HCT116 (cell line): ENCODE measurements at places on chromosomes 7 and 10.
A peak's percentile ranks its signal among the peaks of the same experiment; 100 is the strongest.

GRCh38 chr10:102410429-102411073 lies 8.0 kb downstream of the PSD start:
- DNase-seq: no peak

DNA sequence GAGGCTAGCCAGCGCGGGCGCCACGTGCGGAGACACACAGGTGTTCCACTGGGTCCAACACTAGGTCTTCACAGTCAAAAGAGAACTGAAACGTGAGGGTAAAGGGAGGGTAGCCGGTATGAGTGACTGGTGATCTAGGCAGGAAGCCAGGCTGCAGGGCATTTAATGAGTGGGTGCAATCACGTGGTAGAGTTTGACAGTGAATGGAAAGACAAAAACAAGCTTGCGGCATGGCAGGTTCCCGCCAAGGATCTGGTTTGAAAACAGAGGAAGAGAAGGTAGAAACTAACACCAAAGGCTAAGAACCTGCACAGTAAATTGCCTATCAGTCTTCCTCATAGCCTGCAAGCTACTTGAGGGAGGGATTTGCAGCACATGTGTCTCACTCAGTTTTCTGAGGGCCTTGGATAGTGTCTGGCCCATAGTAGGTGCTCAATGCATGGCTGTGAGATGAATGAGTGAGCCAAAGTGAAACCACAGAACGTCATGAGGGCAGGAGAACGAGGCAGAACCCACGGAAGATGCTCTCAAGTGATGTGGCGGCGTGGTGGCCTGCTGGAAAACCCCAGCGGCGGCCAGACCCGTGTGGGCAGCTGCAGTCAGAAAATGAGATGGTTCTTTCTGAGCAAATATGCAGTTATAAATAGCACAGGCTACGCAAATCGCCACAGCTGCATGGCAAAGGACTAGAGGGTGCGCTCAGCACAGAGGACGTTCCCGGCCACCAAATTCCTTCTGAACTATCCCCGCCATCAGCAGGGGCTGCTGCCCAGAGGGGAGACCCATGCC lies 183.6 kb upstream of the NFE2L3 start:
- no peak for DNase-seq

GRCh38 chr10:126434235-126434634 lies 46.0 kb upstream of the ADAM12 start:
- no peak for DNase-seq

- peak; percentile 16 for DNase-seq
These were observed 14.7 kb downstream of the CDNF start for GRCh38 chr10:14822879-14823755.

- no peak for DNase-seq
These were observed 67.6 kb upstream of the ADAM12 start for GRCh38 chr10:126455766-126456405.

- no peak for DNase-seq
These were observed 22.8 kb downstream of the GRID1 start for GRCh38 chr10:86343761-86344160.

DNA sequence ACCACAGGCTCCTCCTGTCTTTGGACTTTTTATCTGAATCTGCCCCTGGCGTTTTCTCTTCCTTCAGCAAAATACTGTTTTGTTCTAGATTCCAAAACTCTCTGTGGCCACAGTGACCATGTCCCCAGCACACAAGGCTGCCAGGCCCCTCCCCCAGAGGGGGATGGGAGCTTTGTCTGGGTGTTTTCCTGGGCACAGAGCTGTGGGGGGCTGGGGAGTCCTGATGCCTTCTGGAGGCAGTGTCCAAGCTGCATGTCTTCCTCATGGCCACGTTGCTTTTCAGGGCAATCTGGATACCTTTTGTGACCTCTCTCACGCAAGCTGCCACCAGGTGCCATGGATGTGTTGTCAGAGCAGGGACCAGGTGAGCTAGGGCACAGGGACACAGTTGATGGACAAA lies 26.2 kb downstream of the ANTXRL start:
- no peak for DNase-seq

GRCh38 chr7:154332811-154333580 lies 280.8 kb downstream of the DPP6 start:
- no peak for DNase-seq

DNA sequence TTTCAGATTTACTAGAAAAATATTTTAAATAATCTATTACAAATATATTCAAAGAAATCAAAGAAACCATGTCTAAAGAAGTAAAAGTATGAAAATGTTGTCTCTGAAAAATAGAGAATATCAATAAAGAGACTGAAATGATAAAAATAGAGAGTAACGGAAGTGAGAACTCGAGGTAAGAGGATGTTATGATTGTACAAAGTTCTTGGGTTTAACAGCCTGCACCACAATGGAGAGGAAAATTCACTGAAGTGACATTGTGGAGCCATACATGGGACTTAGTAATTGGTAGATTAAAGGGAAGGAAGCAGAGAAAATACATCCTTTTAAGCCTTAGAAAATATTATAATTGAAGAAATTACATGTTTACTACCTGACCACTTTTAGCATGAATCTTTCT lies 77.9 kb downstream of the THSD7A start:
- DNase-seq: no peak

- no peak for DNase-seq
These were observed 151.3 kb upstream of the ADO start for GRCh38 chr10:62653254-62653653.

GRCh38 chr10:17756557-17757217 lies 4.7 kb downstream of the TMEM236 start:
- DNase-seq: no peak

DNA sequence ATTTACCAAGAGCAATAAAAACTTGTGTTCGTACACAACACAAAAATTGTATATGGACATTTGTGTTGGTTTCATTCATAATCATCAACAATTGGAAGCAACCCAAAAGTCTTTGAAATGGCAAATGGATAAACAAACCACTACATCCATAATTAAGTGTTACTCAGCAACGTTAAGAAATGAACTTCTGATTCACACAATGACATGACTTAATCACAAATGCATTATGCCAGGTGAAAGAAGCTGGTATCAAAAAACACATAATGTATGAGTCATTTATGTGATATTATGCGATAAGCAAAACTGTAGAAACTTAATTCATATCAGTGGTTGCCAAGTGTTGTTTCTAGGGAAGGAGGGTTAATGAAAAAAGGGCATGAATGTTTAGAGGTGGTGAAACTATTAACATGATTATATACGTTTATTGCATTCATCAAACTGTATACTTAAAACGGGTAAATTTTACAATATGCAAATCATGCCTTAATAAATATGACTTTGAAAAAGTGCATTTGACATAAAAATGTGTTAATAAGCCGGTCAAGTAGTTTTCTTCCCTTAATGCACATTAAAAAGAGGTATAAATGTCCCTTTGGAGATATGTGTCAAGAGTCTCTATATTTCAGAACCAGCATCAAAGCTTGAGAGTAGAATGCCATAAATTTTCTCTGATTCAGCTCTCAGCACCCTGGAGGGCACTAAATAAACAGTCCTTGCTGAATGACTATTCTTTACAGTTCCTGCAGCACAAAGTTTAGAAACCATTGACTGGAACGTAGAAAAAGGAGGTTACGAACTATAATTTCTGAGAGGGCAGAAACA lies 84.8 kb upstream of the GRM3 start:
- DNase-seq: peak; percentile 44

DNA sequence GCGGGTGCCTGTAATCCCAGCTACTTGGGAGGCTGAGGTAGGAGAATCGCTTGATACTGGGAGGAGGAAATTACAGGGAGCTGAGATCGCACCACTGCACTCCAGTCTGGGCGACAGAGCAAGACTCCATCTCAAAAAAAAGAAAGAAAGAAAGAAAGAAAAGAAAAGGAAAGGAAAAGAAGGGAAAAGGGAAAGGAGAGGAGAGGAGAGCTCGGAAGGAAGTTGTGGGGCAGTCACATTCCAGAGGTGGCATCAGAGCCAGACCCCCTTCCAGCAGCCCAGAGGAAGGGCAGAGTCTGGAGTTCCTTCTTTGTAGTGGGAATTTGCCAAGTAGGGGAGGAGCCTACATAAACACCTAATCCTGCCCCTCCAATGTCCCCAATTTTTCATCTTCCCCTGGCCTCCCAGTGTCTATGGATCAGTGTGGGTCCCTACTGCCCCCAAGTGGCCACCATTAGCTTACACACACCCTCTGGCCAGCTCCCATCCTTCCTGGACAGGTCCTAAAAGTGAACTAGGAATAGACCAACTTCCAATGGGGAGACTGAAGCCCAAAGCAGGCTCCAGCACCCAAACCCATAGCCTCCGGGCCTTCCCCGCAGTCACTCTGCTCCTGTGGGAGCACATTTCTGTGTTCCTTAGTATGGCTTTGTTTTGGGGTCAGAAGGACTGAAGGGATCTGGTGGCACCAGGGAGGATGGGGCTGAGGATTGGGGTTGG lies 39.6 kb upstream of the HSPB1 start:
- DNase-seq: peak; percentile 69

DNA sequence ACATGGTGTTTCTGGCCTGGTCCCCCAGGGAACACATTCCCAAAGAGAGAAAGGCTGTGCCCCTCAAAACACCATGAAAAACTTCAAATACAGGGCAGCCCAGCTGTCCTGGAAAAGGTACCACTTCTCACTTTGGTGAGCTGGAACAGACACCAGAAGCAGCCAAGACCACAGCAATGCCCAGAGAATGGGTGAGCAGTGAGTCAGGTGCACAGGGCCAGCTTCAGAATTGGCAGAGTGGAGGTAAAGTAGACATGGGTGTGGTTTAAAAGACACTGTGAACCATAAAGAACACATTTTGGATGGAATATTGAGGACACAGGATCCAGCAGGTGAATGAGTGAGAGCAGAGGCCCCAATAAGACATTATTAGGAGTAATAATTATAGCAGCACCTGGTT lies 51.3 kb downstream of the FAM13C start:
- DNase-seq: no peak

GRCh38 chr10:43190775-43191174 lies 52.5 kb downstream of the CSGALNACT2 start:
- DNase-seq: no peak

DNA sequence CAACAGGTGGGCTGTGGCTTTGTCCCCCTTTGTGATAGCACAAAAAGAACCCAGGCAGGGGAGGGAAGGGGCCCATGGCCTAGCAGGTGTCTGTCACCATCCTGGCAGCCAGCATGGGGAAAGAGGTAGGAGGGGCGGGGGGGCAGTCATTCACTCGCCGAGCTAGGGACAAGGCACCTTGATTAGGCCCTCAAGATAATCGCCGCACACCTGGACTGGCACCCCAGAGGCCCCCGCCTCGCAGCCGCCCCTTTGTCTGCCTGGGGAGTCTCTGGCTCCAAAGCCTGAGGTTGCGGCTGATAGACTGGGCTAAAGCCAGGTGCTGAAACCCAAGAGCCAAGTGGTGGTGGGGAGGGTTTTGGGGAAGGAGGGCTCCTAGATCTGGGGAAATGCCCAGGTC lies 151.2 kb upstream of the PCBD1 start:
- DNase-seq: no peak

GRCh38 chr7:17598846-17599245 lies 300.4 kb downstream of the AHR start:
- DNase-seq: no peak

GRCh38 chr7:128347647-128348097 lies 4.0 kb upstream of the RBM28 start:
- peak; percentile 18 for DNase-seq

- DNase-seq: no peak
These were observed 131.3 kb downstream of the AKR1D1 start for GRCh38 chr7:138207555-138207971.

DNA sequence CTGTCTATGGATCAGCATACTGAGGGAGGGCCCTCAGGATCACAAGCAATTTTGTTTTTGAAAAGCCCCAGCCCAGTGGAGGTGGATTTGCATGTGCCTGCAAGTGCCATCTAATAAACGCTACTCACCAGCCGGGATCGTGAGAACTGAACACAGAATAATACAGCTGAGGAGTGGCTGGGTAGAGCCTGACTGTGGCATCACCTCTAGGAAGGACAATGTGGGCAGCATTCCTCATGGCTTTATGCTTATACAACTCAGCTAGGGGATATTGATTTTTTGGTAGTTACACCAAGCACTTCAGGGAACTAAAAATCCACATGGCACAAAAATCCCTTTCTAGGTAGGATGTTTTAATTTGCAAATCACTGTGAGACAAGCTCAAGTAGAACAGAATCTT lies 72.7 kb upstream of the PALS2 start:
- DNase-seq: no peak

- DNase-seq: no peak
These were observed 179.8 kb downstream of the EBF3 start for GRCh38 chr10:129784291-129784690.

DNA sequence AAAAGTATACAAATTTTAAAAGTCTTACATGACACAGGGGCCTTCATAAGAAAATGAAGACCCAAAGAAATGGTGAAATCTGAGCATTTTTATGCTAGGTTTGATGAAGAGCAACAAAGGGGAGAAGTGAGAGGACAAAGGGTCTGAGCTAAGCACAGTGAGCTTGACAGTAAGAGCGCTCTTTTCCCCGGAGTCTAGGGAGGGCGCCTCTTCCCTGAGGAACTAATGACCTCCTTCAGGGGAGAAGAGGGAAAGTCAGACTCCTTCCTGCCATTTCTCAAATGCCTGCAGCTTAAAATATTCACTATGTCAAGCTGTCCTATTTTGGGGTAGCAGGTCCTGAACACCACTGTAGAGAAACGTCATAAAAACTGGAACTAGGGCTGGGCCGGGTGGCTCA lies 18.1 kb upstream of the PAXIP1 start:
- no peak for DNase-seq

DNA sequence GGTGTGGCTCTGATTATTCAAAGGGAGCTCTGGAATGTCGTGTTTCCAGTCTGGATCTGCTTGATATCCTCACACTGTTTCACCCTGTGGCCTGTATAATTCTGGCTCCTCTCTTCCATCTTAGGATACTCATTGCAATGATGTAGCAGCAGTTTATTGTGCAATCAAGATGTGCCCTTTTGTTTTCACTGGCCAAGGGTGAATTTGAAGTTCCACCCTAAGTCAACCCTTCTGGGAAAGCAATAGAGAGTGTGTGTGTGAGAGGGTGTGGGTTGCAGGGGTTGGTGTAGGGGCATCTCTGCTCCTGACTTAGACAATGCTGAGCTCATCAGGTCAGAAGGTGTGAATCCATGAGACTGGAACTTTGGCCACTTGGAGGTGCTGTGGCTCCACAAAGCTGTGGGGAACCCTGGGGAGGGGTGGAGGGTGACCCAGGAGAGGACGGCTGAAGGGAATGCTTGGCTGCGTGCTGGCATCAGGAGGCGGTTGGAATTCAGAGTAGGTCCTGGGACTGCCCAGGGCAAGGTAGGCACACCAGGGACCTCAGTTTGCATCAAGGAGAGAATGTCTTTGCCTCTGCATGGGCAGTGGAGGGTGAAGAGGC lies 118.0 kb upstream of the PRSS58 start:
- peak; percentile 10 for DNase-seq

DNA sequence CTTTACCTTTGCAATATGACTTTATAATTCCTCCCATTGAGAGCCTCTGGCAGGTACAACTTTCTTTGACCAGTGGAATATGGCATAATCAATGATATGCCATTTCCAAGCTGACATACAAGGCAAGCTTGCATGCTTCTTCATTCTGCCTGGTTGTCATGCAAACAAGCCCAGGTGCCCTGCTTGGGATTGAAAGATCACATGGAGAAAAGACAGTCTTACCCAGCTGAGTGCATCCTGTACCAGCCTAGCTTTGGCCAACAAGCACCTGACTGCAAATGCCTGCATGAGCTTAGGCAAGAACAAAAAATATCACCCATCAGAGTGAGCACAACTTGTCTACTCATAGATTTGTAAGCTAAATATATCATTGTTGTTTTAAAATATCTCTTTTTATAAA lies 82.9 kb upstream of the KCND2 start:
- DNase-seq: no peak
